Gastrocnemius medialis (tissue), 4 donors: ENCODE measurements at places on chromosomes 12 and 14.

- DNase-seq = no peak
These were observed 9.2 kb upstream of the HIP1R start for GRCh38 chr12:122825773-122826724.

DNA sequence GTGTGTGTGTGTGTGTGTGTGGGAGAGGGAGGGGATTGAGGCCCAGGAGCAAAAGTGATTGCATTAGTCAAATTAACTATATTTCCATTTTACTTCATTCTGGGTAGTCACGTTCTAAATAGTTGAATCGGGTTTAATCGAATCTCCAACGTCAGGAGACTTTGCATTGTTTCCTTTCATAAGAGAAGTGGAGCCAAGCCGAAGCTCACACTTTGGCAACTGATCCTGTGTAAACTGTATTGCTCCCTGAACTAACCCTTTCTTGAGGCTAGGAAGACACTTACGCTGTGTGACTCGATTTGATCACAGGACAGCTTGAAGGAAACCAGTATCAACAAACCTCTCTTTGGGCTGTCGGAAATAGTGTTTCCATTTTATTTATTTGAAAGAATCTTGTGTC, 363.4 kb upstream of the ATP2B1 start:
- DNase-seq = no peak

DNA sequence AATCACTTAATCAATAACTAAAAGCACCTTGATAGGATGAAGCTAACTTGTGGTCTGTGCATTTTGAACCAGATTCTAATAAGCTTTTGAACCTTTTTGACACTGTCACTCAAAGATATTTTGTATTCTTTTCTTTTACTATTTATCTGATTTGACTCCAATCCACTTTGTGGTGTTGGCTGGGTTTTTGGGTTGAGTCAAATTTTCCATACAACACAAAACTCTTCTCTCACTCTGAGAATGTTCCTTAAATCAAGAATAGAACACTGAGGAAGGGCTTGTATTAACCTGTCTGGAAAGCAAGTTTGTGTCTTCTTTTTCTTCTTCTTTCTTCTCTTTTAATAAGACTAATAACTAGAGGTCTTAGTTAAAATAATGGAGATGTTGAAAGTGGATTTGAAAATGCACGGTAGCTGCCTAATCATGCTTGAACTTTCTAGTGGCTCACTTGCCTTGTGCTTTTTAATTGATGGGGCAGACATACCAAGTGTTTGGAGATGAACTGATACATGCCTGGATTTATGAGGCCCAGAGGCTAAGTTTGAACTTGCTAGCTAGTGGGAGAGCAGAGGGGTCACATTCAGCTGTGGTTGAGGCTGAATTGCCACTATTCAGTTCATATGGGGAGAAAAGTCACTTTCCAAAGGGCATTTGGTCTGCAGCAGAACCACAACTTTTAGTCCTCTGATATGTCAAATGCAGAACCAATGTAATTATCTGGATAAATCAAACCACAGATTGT, 93.5 kb upstream of the PTHLH start:
- DNase-seq = no peak

DNA sequence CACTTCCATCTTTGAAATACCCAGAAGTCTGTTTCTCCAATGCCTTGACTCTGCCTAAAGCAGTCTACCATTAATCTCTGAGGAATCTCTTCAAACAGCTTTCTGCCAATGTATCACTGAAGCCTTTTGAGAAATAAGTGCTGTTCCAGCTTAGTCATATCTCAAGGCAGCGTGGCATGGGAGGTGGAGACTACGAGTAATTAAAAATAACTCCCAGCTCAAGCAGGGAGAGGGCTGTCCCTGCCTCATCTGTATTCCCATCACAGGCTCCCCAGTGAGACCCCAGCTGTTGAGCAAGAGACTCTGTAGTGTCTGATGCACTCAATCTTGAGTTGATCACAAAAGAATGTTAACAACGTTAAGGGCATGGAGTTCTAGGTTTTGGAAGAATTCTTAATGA, 700.6 kb downstream of the DIO2 start:
- no peak for DNase-seq

- DNase-seq = no peak
These were observed 59.9 kb downstream of the PKP2 start for GRCh38 chr12:32836710-32837109.

DNA sequence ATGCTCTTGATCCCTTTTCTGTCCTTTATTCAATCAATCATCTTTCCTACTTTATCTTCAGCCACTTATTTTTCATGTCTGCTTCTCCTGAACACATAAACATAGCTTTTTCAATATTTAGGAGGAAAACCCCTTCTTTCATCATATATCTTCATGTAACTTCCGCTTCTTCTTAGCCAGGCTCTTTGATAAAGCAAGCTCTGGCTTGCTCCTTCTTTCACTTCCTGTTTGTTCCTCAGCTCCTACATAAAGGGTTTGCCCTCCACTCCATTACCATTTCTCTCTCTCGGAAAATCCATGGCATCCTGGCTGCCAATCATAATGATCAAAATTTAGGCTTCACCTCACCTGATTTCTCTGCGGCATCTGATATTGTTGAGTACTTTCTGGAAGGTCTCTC, 33.7 kb upstream of the HELB start:
- DNase-seq = no peak

GRCh38 chr12:79841878-79842265, 93.0 kb downstream of the PPP1R12A start:
- no peak for DNase-seq

DNA sequence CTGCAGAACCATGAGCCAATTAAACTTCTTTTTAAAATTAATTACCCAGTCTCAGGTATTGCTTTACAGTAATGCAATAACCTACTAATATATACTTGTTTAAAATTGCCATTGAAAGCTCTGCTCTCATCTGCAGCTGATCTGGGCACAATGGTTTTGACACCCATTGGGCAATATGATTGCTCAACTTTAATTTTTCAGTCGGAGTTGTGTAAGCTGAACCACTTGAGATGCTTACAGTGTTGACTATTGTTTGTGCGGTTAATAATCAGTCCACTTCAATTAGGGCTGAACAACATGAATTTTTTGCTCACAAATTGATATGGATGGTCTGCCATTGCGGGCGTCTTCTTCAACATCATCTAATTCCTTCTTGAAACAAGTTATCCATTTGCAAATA, 18.0 kb upstream of the OR4K5 start:
- no peak for DNase-seq

GRCh38 chr12:70043490-70044138, 199.6 kb upstream of the CNOT2 start:
- DNase-seq = no peak

- DNase-seq = no peak
These were observed 123.7 kb upstream of the GARIN6 start for GRCh38 chr12:99523853-99524252.

DNA sequence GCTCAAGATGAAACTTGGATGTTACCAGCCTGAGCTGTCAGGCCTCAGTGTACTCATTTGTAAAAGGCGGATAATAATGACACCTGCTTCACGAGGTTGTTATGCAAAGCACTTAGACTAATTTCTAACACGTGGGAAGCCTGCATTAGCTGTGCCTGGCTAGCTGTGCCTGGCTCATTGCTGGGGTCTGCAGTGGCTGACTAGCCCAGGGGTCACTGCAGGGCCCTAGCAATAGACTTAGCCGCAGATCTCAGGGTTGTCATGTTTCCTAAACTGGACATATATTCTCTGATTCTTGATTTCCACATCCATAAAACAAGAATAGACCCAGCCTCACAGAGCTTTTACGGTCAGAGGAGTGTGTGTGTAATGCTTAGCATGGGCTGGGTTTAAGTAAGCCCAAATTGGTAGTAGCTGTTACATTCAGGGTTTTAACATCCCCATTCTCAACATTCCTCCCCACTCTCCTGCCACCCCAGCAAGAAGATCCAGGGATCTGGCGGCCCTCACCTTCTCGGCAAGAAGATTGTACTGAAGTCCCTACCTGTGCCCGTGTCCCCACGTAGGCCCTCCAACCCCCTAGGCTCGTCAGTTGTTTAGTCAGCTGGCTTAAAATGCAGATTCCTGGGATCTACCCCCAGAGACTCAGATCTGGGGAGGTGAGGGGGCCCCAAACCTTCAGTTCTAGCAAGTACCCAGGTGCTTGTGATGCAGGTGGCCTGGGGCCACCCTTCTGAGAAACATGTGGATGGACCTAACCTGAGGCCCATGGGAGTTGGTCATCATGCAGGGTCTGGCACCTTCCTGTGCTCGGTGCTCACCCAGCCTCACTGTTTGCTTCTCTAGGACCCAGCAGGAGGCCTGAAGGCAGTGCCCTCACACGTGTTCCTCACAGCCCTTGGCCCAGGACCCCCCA, 8.6 kb downstream of the NR4A1 start:
- DNase-seq = no peak

GRCh38 chr14:105467942-105468471, 6.6 kb upstream of the CRIP2 start:
- no peak for DNase-seq

DNA sequence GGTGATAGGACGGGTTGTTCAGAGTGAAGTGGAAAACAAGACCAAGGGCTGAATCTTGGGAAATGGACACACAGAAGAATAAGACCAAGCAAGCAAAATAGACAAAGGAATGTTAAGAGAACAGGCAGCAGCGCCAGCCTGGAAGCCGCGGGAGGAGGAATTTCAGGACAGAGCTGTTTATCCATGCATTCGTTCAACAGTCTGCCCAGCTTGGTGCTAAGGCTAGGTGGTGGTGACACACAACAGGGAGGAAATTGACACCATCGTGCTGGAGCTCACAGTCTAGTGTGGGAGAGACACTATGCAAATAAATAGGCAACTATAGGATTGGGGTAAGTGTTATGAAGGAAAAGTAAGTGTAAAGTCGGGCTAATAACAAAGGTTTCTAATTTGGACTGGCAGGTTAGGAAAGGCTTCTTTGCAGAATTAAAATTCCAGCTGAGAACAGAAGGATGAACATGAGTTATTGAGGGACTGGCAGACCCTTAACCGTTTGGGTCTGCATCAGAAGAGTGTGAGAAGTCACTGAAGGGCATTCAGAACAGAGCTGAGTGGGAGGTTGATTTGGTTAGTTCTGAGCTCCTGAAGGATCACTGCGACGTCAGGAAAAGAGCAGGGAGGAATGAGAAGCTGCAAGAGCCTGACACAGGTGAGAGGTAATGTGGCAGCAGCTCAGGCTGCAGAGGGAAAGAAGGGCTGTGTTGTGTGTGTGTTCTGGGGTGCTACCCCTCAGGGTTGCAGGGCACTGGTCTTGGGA, 242.6 kb upstream of the FKBP4 start:
- no peak for DNase-seq

DNA sequence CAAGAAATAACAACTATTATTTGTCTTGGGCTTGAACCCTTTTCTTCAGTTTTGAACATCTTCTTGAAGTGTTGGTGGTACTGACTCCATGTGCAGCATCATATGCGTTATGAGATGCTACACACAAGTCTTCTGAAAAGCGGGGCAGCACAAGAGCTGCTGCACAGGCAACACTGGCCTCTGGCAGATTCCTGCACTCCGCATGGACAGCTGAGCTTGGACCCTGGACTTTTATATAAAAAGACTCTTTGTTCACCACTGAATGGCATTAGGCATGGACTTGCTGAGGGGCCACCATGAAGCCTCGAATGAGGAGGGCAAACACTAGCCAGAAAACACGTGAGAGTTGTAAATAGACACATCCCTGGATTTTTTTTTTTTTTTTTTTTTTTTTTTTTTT, 210.8 kb upstream of the NPAS3 start:
- DNase-seq = no peak

- DNase-seq = no peak
These were observed 17.7 kb downstream of the CLEC2D start for GRCh38 chr12:9687228-9687627.

GRCh38 chr12:31007636-31008175, 66.0 kb upstream of the DDX11 start:
- no peak for DNase-seq

DNA sequence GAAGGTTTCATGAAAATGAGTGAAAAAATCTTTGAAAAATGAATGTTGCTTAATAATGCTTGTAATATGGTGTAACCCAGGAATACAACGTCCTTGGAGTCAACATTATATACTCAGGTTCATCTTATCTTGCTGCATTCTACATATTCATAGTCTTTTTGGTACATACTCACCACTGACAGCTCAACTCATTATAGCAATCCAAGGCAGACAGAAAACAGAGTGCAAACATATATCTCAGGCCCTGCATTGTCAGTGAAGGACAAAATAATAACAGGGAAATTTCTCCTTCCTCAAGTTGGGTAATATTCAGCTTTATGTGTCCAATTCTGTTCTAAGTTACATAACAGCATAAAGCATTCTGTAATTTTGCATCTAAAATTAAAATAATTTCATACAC, 1353.0 kb upstream of the SEL1L start:
- no peak for DNase-seq

GRCh38 chr14:88995437-88996198, 171.2 kb downstream of the TTC8 start:
- DNase-seq = no peak

DNA sequence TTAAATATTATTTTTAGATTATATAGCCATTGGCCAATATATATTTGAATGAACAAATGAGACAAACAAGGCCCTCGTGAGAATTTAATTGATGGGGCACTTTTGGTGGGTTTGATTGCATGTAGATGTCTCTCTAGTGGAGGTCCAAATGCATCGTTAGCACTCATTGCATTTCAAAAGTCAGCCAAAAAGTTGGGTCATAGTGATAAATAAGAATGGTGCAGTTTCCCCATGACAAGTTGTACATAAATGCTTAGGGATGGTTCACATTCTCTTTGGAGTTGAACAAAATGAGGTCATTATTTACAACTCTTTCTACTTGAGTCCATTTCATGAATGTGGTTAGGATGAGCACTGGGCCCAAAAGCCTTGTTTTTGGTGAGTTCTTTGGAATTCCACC, 1.0 kb downstream of the BEST3 start:
- no peak for DNase-seq

- DNase-seq = no peak
These were observed 21.8 kb downstream of the MVK start for GRCh38 chr12:109595321-109595902.

DNA sequence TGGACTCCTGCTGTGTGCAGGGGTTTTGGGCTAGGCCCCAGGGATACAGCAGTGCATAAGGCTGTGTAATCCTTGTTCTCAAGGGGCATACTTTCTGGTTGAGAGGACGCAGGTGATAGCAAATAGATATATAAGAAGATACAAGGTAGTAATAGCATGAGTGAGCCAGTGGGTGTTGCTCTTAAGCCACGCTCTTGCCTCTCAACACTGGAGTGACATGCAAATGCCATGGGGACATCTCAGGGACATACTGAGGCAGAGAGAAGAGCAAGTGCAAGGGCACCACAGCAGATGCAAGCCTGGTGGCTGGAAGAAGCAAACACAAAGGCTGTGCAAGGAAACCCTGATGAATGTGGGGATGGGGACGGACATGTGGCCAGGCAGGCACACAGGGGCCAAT, 223.3 kb downstream of the CHST11 start:
- no peak for DNase-seq

- DNase-seq = no peak
These were observed 1231.4 kb downstream of the GALC start for GRCh38 chr14:86761611-86762010.

DNA sequence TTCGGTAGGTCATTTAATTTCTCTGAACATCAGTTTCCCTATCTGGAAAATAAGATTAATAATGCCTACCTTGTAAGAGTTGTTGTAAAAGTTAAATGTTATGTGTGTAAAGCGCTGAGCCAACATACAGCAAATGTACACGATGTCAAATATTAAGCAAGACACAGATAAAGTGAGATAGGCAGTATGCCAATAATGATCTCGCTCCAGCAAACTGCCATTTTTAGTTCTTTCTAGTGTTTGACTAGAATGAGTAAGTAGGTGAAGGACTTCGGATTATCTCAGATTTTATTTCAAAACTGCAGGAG, 840 bp downstream of the DHRS7 start:
- no peak for DNase-seq
